ENCODE measurements at places on chromosomes 6 and 20. TPM values are rescaled to one million over a fixed set of nuclear protein-coding genes. Genes with fewer than 3 reads are reported as not detected.

The PHACTR1 gene
- 17.0 TPM for total RNA-seq

The C20orf202 gene
- total RNA-seq, result not detected

The DLK2 gene
- total RNA-seq, result 0.92 TPM

The NXT1 gene
- total RNA-seq, result 32.6 TPM

The HDGFL1 gene
- total RNA-seq, result not detected

The CLPSL2 gene
- total RNA-seq, result not detected

The ZNF334 gene
- total RNA-seq, result 0.73 TPM

The MATN4 gene
- total RNA-seq, result not detected

The ADGRF4 gene
- 0.10 TPM for total RNA-seq

The PPIL6 gene
- total RNA-seq, result 0.58 TPM

The ABHD16B gene
- not detected for total RNA-seq

The BANF2 gene
- total RNA-seq, result not detected

The FNDC11 gene
- total RNA-seq, result 0.44 TPM

The TPX2 gene
- total RNA-seq, result 31.0 TPM

The STMND1 gene
- not detected for total RNA-seq

The OPRM1 gene
- total RNA-seq, result not detected

The MAFB gene
- total RNA-seq, result 3.0 TPM

The OR12D3 gene
- total RNA-seq, result not detected

The SLC26A8 gene
- total RNA-seq, result not detected

The NOTCH4 gene
- total RNA-seq, result 66.1 TPM

The KHDC1L gene
- total RNA-seq, result not detected

The ZBTB12 gene
- total RNA-seq, result 1.7 TPM

Measured in glomerular endothelial cell (primary cell).